ENCODE measurements at places on chromosomes 6 and 20.
A peak's percentile ranks its signal among the peaks of the same experiment; 100 is the strongest.

- DNase-seq, result no peak
These were observed 6.4 kb downstream of the PLTP start for GRCh38 chr20:45905505-45906079.

GRCh38 chr20:37393196-37393862 is 47.4 kb downstream of the SRC start:
- DNase-seq, result no peak

GRCh38 chr6:158714706-158715105 is 64.9 kb downstream of the SYTL3 start:
- DNase-seq, result no peak

DNA sequence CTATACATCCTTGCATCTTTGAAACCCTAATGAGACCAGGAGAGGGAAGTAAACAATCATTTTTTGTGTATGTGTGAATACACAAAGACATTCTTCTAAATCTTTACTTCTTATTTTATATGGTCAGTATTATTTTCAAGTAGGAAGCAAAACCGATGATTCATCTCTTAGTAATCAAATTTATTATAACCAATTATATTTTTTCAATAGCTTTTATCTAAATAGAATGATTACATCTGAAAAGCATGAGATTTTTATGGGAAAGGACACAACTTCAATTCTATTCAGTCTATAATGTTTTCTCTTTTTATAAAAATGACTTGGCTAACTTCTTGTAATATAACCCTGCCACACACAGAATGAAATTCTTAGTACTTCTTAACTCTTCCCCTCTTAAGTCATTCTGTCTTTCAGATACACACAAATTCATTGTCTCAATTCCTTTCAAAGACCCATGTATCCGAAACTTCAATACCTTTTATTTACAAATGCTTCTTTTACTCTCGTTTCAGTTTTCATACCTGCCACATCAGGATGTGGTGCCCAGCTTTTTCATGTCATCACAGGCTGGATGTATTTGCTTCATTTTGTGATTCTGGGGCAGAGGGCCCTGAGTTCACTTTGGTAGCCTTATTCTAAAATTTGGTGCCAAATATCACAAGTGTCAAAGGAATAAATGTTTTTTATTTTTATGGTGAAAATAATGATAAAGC is 227.0 kb downstream of the PHF3 start:
- no peak for DNase-seq

GRCh38 chr6:106087548-106088325 is 1.6 kb downstream of the PRDM1 start:
- DNase-seq, result no peak

GRCh38 chr6:85660181-85660611 is 17.5 kb upstream of the SYNCRIP start:
- no peak for DNase-seq

DNA sequence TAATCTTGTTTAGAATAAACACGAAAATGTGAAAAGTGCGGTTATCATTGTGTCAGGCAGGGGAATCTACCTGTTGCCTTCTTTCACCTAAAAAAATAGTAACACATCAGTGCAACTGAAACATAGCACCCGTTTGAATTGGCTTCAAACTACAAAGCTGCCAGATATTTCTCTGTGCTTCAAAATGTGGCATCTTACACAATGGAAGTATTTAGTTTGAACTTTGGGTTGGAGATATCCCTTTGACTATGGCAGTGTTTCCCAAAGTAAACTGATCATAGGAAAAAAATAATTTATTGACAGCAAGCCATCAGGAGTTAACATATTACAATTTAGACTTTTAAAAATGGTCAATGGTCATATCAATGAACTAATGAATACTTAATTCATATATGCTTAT is 3.6 kb downstream of the PPP1R3G start:
- DNase-seq, result no peak

- DNase-seq, result no peak
These were observed 788.4 kb downstream of the FRK start for GRCh38 chr6:115272311-115272710.

GRCh38 chr20:2005359-2005758 is 11.5 kb upstream of the PDYN start:
- no peak for DNase-seq

- DNase-seq, result no peak
These were observed 1.6 kb downstream of the TMEM244 start for GRCh38 chr6:129859524-129859923.

GRCh38 chr6:34338811-34339210 is 53.7 kb downstream of the NUDT3 start:
- no peak for DNase-seq

GRCh38 chr6:55397986-55398385 is 70.7 kb downstream of the GFRAL start:
- DNase-seq, result no peak

GRCh38 chr6:151679081-151679480 is 128.4 kb upstream of the ESR1 start:
- no peak for DNase-seq

GRCh38 chr6:12458558-12458957 is 168.4 kb downstream of the EDN1 start:
- DNase-seq, result no peak

DNA sequence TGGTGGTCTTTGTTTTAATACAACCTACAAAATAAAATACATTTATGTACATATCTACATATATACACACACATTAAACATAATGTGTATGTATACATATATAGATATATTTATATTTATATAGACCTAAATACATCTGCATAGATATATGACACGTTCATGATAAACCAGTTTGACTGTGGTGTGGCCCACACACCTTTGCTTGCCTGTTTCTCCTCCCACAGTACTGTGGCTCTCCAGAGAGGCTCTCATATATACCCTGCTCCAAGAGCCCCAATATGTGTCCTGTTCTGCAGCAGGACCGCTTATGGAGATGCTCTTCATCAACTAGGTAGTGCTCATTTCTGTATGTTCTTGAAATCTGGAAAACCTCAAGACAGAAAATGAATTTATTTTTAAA is 207.0 kb downstream of the KCNQ5 start:
- no peak for DNase-seq

GRCh38 chr20:58359441-58359840 is 29.6 kb upstream of the VAPB start:
- DNase-seq, result no peak

GRCh38 chr6:4687989-4688947 is 87.9 kb upstream of the CDYL start:
- no peak for DNase-seq

DNA sequence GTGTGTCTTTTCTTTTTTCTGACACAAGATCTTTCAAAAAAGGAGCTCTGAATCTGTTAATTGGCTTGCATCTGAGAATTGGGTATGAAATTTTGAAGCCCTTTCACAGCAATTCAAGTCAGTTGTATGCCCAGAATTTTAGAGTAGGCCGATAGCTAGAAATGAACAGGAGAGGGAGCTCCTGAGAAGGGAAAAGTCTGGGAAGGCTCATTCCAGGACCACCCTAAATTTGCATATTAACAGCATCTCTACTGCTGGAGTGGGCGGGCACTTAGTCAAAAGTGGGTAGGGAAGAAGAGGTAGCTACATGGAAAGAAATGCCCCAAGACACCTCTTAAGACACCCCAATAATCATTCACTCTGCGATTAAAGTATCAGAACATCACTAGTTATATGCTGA is 928.3 kb downstream of the TBC1D32 start:
- no peak for DNase-seq

DNA sequence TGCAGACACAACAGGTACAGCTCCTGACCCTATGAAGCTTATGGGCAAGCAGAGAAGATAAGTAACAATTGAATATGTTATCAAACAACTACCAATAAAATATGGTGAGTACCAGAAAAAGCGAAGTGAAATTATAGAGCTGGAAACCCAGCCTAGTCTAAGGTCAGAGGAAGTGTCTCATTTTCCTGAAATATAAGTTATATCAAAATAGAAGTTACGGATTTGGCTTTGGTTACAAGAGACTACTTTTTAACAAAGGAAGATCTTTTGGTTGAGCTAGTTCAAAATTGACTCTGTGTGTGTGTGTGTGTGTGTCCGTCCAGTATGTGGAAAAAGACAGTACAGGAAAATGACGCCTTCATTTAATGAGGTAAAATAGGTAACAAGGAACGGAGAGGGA is 8.9 kb downstream of the STX11 start:
- DNase-seq, result no peak

- DNase-seq, result no peak
These were observed 404.5 kb downstream of the PHF3 start for GRCh38 chr6:64040113-64040512.

DNA sequence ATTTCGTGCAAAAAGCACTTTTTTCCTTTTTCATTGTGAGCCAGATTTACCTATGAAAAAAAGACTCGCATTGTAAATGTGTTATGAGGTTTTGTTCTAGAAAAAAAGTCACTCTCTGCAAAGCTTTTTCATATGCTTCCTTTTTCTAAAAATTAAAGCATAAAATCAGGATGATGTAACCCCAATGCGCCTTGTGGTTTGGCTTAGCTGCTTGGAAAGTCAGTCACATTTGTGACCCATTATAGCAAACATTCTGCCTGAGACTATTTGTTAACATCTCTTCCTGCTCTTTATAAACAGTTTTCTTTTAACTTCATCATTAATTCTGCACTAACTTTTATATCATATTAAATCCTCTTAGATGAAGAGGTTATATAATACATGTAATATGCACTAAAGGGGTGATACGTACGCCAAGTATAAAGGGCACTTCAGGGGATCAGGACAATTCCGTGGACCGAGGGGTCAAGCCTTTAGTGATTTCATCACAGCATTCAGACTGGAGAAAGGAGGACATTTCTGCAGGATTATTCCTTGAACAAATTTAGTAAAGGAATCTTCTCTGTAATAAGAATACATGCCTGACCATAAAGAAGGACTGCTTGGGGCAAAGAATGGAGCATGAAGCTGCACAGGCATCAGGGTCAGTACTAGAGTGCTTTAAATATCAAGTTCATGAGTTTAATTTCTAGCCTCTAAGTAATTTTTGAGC is 48.1 kb upstream of the SMLR1 start:
- no peak for DNase-seq

- no peak for DNase-seq
These were observed 481.5 kb upstream of the HSF2 start for GRCh38 chr6:121917834-121918559.

- no peak for DNase-seq
These were observed 155.3 kb downstream of the PLCB1 start for GRCh38 chr20:8287340-8287739.

GRCh38 chr6:156760377-156760776 is 16.8 kb upstream of the ARID1B start:
- DNase-seq, result no peak

DNA sequence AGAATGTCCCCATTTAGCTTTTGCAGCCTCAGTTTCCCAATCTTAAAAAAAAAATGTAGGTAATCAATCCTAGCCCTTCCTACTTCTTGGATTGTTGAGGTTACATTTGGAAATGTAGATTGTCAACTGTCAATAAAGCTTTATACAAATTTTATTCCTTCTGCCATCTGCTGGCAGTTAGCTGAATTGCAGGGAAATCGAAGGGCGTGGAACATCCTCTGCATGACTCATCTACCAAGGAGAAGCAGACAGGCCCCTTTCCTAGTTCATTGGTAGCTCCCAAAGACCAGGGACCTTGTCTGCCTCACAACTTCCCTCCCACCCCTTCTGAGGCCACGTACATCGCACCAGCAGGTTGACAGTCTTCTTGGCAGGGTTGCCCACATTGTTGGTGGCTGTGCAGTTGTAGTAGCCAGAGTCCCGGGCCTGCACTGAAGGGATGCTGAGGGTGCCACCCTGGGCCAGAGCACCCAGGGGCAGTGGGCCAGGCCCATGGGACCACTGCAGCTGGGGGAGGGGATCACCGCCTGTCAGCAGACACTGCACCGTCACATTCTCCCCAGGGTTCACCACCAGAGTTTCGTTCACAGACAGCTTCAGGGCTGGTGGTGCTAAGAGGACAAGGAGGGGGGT is 43.6 kb downstream of the MDGA1 start:
- peak; percentile 57 for DNase-seq

GRCh38 chr6:18259675-18260447 is 4.5 kb downstream of the DEK start:
- no peak for DNase-seq

GRCh38 chr6:30583921-30584320 is 12.7 kb downstream of the ABCF1 start:
- DNase-seq, result no peak

GRCh38 chr6:2940010-2940850 is 31.1 kb downstream of the SERPINB6 start:
- peak; percentile 57 for DNase-seq

DNA sequence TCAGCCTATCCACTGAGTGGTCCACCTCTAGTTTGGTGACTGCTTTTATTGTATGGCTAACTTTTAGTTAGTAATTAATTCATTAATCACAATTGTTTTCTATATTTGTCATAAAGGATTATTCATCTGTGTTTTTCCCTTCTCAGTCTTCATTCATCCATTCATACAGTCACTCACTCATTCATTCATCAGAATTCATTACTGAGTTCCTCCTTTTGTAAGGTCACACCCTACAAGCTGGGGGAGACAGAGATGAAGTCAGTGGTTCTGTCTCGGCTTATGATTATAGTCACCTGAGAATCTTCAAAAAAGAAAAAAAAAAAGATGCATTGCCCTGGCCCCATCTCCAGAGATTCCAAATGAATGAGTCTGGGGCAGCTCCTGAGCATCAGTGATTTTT is 257.1 kb downstream of the ADGB start:
- no peak for DNase-seq

DNA sequence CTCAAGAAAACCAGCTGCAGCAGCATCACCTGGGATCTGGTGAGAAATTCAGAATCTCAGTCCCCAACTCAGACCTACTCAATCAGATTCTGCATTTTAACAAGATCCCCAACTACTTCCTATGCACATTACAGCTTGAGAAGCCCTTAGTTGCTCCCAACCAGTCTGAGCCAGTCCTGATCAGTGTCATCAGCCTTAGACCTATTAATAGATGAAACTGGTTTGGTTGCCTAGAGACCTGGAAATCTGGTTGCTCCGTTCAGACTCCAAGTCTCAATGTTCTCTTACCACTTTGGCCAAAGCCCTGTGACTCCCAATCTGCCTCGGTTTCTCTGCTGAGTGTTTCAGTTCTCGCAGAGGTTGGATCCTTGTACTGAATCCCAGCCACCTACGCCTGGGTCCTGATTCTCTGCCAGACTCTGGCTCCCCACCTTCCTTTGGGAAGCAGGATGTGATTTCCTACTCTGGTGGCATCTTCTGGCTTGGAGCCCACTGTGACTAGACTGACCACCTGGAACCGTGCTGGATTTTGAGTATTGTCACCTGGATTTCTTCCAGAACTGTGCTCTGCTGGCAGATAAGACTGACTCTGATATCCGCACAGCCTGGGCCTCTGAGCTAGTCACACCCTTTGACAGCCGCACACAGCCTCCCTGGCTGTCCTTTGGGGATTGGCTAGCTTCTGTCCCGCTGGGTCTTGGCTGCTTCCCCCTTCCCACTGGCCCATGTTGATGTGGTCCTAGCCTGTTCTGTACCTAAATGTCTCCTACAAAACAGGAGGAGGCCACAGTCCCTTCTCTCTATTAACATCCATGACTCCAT is 20.3 kb upstream of the ATXN1 start:
- no peak for DNase-seq

GRCh38 chr6:141587482-141588266 is 545.1 kb upstream of the GJE1 start:
- no peak for DNase-seq

- no peak for DNase-seq
These were observed 61.9 kb downstream of the GPR6 start for GRCh38 chr6:110039981-110040383.
